HEK293T (cell line): ENCODE measurements at places on chromosomes 5 and 9.

GRCh38 chr9:37938121-37938891, 34.4 kb upstream of the SLC25A51 start:
- peak; percentile 28 for DNase-seq

GRCh38 chr5:66209794-66210193, 65.7 kb downstream of the SREK1 start:
- DNase-seq, result no peak

GRCh38 chr5:59335544-59335943, 558.0 kb downstream of the PDE4D start:
- no peak for DNase-seq

GRCh38 chr9:117622347-117622746, 81.9 kb upstream of the TLR4 start:
- DNase-seq, result no peak

DNA sequence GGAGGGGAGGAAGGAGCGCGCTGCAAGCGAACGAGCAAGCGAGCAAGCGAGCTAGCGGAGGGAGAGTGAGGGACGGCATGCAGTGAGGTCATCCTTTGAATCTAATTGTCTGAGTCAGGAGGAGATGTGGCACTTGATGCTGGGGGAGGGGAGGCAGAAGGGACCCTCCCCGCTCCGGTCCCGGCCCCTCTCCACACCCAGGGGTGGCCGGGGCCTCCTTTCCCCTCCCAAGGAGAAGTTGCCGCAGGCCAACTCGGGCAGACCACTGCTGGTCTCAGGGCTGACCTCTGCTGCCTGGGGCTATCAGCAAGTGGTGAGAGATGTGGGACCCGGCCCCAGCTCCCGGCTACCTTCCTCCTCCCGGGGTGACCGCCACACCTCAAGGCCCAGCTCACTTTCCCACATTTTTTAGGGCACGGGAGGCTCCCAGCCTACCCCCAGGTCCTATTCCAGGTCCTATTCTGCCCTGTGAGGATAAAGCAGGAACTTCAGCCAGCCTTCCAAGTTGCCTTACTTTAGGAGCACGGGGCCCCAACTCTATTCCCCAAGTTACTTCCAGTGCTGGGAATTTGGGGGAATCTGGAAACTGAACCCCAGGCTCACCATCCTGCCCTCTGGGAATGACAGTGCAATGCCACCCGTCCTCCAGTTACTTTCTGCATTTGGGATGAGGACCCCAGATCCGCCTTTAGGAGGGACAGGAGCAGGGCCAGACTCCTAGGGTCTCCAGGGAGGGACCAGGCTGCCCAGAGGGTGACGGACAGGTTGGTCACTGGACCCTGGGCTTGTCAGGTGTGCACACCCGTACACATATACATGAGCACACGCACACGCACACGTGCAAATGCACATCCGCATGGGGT, 11.1 kb downstream of the CNTFR start:
- DNase-seq, result no peak

DNA sequence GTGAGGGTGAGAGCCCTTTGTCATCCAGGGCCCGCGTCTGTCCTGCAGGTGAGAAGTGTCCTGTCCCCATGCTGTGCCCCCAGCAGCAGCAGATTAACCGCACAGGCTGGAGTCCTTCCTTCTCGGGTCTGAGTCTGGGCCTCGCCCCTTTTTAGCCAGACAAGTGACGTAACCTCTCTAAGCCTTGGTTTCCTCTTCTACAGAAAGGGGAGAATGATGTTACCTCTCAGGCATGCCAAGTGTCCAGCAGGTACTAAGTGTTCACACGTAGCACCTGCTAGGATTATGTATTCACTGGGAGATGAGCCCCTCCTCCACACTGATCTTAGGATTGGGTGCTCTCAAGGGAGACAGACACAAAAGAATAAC, 6.9 kb downstream of the NEURL1B start:
- DNase-seq, result no peak

- no peak for DNase-seq
These were observed 390.4 kb upstream of the KIF2A start for GRCh38 chr5:61915646-61916045.

- peak; percentile 72 for DNase-seq
These were observed at the start of gene CNTFR for GRCh38 chr9:34589636-34590380. TSS of gene CNTFR (minus strand) at chr9:34589724. CDS start at chr9:34568981, 20,743 bp downstream.

DNA sequence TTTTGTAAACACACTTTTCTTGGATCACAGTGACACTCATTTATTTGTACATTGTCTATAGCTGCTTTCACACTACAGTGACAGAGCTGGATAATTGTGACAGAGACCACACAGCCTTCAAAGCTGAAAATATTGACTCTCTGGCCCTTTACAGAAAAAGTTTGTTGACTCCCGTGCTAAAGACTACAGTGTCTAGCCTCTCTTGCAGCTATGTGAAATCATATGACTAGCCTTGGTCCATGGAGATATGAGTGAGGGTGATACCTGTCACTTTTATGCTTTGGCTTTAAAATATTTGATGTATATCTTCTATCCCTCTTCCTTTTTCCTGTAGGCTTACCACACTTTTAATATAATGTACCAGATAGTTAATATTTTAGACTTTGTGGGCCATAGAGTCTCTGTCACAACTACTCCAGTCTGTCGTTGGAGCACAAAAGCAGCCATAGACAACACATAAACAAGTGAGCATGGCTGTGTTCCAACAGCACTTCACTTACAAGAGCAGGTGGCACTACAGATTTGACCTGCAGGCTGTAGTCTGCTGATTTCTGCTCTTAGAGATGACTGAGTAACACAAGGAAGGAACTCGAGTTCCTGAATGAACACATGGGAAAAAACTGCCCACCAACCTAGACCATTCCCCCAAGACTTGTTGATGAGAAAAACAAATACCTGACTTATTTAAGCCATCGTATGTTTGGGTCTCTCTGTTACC, 73.5 kb upstream of the ANKRD55 start:
- DNase-seq, result no peak
